NCI-H446 (cell line): ENCODE measurements at places on chromosomes 5 and 9.

- DNase-seq, result no peak
These were observed 413.4 kb downstream of the ANXA1 start for GRCh38 chr9:73565026-73565425.

DNA sequence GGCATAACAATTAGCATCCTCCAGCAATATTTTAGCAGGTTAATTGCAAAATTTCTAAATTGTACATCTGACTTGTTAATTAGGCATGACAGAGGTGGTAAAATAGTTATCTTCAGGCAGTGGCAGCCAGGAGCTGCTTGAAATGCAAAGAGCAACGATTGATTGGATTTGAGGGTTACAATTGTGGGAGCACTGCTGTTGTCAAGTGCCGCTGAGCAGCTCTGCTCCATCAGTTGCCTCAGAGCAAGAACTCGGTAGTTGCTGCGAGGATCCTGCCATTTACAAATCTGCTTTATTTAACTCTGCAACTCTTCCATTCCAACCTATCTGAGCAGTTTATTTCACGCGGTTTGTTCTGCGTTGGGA, 12.6 kb downstream of the PBX3 start:
- DNase-seq, result no peak

GRCh38 chr5:138622051-138622450, 46.9 kb upstream of the HSPA9 start:
- DNase-seq, result no peak

DNA sequence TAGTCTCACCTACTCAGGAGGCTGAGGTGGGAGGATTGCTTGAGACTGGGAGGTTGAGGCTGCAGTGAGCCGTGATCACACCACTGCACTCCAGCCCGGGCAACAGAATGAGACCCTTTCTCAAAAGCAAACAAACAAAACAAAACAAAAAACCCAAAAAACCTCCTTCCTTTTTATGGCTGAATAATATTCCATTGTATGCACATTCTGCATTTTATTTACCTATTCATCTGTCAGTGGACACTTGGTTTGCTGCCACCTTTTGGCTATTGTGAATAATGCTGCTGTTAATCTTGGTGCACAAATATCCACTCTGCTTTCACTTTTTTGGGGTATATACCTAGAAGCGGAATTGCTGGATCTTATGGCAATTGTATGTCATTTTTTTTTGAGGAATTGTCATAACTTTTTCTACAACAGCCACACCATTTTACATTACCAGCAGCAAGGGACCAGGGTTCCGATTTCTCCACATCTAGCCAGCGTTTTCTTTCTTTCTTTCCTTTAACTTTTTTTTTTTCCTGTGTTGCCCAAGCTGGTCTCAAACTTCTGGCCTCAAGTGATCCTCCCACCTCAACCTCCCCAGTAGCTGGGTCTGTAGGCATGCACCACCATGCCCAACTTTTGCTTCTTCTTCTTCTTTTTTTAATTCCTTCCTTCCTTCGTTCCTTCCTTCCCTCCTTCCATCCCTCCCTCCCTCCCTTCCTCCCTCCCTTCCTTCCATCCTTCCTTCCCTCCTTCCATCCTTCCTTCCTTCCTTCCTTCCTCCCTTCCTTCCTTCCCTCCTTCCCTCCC, 30.6 kb downstream of the NKX2-5 start:
- no peak for DNase-seq

DNA sequence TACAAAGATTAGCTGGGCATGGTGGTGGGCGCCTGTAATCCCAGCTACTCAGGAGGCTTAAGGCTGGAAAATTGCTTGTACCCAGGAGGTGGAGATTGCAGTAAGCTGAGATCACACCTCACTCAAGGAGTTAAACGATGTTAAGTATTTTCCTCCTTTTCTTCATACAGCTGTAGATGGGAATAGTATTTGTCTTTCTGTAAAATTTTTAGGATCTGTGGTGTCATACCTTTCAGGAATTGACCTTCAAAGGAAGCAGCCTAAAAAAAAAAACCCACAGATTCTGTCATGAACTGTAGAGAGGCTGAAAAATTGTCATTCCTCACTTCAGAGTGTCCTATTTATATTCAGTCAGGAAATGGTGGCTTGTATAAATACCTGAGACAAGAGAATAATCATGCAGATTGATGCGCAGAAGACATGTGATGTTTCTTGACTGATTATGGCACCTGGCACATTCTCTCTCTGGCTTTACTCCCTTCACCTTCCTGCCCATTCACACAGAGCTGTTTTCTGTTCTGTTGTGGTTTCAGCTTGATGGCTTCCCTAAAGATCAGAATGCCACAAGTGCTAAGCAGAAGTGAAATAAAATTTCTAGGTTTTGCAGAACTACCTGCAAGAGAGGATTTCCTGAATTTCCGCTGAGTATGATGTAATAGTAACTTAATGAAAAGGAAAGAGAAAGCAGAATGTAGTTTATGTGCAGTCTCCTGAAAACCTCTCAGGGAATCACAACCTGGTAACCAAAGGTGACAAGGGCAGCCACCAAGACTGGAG, 3.8 kb downstream of the IFNA1 start:
- no peak for DNase-seq

GRCh38 chr5:179170606-179171005, 110.4 kb downstream of the ZNF354C start:
- DNase-seq, result no peak

- no peak for DNase-seq
These were observed 33.1 kb downstream of the DAB2IP start for GRCh38 chr9:121684381-121685145.
